DMS53 (cell line): ENCODE measurements at places on chromosomes 5 and 9.

DNA sequence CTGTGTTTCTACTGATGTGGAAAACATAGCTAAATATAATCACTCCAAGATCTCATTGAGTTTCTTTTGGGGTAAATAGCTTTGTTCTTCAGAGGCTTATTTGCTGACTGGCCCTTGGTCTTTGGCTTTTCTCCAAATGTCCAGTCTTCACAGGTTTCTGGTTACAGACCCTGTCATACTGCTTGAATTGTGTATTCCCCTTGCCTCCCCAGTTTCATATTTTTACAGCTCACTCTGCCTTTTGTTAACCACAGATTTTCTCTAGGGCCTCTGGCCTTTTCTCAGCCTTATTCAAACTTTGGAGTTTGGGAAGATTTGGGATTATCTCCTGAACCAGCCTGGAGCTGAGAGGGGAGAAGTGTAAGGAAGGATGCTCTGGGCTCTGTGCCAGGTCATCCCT is 23.9 kb downstream of the ISOC1 start:
- peak; percentile 10 for DNase-seq

GRCh38 chr9:133428617-133429101 is 6.5 kb downstream of the ADAMTS13 start:
- peak; percentile 92 for DNase-seq

GRCh38 chr9:22416692-22417060 is 29.9 kb upstream of the DMRTA1 start:
- peak; percentile 5 for DNase-seq

DNA sequence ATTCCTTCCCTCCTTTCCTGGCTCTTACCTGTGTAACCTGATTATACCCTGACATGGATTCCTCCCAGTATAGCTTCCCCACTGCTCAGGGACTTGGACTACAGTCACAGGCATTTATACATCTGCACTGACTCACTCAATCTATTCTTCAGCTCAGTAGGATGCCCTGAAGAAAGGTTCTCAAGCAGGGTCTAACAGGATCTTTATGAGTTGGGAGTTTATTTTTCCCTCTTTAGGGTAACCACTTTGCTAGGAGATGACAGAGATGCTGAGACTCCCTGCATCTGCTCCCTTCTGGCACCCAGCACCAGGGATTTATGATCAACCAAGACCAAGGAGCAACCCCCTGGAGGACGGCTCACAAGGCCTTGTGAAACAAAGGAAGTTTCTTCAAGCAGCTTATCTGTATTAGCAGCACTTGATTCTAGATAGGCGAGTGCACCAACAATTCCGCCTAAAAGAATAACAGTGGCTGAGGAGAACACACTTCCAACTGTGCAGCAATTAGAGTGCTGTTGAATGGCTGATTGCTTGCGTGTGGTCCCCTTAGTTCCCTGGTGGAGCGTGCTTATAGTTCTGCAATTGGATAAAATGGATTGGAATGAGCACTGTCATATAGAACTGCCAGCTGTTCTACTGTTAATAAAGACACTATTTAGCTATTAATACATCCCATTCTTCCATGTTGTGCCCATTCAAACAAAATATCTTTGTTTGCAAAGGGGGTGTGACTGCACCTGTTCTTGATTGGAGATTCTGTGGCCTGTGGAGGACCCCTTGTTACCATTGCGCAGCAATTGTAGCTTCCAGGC is 482.6 kb downstream of the ZNF608 start:
- peak; percentile 37 for DNase-seq

GRCh38 chr9:108631496-108632285 is 224.1 kb downstream of the ACTL7B start:
- DNase-seq: no peak

DNA sequence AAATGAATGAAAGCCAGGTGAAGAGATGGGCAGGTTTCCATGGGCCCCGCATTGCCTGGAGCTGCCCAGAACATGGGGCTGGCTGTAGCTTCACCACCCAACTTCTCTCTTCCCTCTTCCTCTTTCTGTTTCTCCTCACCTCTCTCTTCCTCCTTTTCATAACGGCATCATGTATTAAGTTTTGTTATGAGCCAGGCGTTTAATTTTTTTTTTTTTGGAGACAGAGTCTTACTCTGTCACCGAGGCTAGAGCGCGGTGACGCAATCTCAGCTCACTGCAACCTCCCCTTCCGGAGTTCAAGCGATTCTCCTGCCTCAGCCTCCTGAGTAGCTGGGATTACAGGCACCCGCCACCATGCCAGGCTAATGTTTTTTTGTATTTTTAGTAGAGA is 13.0 kb upstream of the SPINK4 start:
- DNase-seq: no peak

- DNase-seq: no peak
These were observed 111.5 kb downstream of the CDC42SE2 start for GRCh38 chr5:131375351-131375750.

GRCh38 chr9:114486205-114486963 is 18.9 kb downstream of the WHRN start:
- no peak for DNase-seq

DNA sequence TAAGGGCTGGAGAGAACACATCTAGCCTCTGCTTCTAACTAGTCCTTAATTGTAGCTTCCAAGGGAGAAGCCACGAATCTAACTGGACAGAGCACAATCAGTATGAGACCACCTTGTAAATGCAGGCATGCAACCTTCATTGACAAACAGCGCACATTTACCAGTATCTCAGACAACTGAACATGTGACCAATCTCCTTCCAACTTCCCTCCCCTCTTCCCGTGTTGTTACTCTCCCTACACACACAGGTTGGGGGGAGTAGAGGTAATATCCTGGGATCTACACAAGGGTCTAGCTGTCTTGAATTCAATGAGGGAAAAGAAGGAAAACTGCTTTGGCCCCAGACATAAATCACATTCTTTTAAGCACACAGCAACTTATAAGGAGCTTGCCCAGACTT is 77.6 kb downstream of the LIFR start:
- no peak for DNase-seq

DNA sequence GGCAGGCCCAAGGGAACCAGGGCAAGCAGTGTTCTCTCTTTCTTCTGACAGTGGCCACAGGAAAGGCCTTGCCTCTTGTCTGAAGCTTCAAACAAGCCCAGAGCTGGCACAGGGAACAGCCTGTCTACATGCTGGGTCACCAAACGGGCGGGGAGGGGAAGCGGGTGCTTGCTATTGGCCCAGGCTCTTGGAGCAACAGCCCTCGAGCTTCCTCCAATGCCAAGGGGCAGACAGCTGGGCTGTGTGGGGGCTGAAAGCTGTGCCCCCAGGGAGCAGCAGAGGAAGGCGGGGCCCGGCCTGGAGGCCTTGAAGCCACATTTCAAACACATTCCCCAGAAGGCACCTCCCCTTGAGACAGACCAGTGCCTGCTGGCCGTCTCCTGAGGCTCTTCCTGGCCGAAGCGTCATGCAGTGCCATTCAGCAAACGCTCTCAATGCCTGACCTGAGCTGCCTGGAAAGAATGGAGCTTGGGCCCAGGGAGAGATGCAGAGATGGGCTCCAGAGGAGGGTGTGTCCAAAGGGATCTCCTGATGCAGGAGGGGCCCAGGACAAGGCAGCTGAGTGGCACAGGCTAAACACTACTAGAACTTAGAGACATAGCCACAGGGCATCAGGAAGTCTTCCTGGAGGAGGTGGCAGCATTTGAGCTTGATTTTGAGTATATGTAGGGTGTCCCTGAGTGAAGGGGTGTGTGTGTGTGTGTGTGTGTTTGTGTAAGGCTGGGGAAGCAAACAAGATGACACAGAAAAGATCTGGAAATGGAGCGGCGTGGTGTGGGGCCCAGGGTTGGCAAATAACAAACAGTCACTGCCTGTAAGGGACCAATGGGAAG is 2.5 kb downstream of the FIBCD1 start:
- peak; percentile 48 for DNase-seq

DNA sequence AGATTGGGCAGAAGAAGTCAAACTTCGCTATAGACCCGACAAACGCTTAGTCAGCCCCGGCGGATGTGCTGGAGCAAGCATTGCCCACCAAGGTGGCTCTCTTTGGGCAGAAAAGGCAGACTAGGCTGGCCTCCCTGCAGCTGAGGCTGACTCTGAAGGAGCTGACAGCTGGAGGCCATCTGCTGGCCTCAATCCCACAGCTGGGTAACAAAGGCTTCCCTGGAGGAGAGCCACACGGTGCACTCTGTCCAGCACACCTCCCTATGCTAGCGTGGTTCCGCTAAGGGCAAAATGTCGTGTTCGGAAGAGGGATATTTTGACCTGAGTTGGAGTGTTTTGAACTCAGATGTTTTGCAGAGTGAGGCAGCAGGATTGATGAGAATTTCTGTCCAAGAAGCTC is 103.5 kb upstream of the PTCH1 start:
- DNase-seq: no peak

- DNase-seq: no peak
These were observed 48.3 kb upstream of the IRX4 start for GRCh38 chr5:1930880-1931603.

DNA sequence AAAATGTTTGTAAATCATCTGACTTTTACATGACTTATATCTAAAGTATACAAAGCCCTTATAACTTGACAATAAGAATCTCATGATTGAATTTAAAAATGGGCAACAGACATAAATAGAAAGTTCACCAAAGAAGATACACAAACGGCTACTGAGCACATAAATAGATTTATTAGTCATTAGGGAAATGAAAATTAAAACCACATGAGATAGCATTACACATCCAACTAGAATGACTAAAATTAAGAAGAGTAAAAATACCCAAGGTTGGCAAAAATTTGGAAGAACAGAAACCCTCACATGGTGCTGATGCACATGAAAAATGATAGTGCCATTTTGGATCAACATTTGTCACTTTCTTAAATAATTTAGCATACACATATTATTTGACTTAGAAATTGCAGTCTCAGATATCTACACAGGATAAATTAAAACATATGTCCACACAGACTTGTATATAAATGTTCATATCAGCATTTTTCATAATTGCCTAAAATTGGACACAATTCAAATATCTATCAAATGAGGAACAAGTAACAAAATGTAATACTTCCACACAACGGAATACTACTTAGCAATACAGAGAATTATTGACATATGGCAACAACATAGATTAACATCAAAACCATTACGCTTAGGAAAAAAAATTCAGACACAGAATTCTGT is 359.1 kb upstream of the DAB2 start:
- DNase-seq: no peak

GRCh38 chr9:24041160-24041690 is 215.2 kb upstream of the ELAVL2 start:
- peak; percentile 4 for DNase-seq

GRCh38 chr5:25754895-25755294 is 1110.1 kb upstream of the CDH10 start:
- DNase-seq: peak; percentile 50

GRCh38 chr5:144072518-144072927 is 97.9 kb downstream of the YIPF5 start:
- no peak for DNase-seq

DNA sequence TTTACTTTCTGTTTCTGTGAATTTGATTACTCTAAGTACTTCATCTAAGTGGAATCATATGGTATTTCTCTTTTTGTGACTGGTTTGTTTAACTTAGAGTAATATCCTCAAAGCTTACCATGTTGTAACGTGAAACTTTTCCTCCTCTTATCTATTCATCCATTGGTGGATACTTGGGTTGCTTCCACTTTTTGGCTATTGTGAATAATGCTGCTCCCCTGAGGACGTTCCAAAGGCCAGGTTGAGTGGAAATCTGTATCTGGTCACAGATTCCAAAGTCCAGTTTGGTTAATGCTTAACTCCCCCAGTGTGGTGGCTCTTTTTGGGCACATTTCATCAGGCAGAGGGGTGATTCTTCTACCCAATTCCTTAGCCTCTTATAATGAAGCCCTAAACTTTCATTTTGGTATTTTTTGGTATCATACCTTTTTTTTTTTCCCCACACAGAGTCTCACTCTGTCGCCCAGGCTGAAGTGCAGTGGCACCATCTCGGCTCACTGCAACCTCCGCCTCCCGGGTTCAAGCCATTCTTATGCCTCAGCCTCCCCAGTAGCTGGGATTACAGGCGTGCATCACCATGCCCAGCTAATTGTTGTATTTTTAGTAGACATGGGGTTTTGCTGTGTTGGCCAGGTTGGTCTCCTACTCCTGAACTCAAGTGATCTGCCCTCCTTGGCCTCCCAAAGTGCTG is 65.4 kb downstream of the CMYA5 start:
- DNase-seq: peak; percentile 59

DNA sequence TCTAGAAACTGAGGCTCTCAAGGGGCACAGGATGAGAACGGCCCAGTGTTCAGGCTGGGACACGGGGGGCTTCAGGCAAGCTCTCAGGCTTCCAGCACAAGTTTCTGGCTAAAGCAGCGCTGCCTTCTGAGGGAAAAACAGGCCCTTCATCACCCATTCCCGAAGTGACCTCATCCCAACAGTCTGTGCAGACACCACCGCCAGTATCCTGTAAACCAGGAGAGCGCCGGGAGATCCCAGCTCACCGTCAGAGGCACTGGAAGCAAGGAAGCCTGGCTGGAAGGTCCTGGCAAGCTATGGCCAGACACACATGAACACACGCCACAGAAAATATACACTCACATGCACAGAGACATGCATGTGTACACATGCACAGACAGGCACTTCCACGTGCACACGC is 8.8 kb downstream of the SLC12A7 start:
- no peak for DNase-seq

DNA sequence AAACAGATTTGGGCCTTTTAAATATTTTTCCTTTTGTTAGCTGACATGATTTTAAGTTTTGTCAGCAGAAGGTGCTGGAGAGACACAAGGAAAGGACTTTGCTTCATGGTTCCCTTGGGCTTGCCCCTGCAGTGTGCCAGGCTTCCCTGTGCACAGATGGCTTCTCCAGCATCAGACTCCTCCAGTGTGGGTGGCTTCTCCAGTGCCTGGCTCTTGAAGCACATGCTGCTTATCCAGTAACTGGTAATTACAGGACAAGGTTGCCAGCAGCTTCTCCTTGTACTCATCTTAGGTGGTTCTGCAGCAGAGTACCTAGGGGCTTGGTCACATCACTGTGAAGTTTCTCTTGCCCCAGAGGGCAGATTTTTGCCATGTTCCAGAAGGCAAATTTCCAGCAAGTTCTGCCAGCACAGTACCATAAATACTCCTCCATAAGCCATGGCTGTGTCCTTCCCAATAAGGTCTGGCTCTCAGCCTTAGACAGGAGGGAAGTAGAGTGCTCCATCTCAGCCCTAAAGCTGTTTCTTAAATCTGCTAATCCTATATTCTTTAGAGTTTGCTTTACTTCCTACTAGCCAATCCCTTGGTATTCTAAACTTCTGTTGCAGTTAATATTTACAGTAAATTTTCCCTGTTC is 62.4 kb downstream of the PJA2 start:
- DNase-seq: no peak
